ENCODE measurements at places on chromosomes 3 and 15.

GRCh38 chr3:39937315-39937714 lies 127.9 kb downstream of the MYRIP start:
- no peak for DNase-seq

DNA sequence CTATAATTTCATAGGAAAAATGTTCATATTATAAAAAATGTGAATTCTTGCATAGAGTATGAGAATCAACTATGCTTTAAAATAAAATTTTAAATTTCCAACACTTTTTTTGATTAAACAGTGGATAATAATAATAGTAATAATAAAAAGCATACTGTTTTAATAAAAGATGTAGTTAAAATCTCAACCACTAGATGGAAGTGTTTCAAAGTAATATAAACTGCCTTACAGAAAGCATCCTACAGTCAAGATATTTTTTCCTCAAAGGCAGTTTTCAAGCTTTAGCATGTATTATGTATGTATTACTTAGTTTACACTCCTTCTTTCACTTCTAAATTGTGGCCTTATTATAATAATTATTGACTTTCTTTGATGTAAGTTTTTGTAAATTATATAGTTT lies 217.5 kb downstream of the CHL1 start:
- DNase-seq: no peak

- no peak for DNase-seq
These were observed 98.6 kb downstream of the SUCNR1 start for GRCh38 chr3:151971814-151972579.

- no peak for DNase-seq
These were observed 47.7 kb upstream of the INSYN1 start for GRCh38 chr15:73800662-73801345.

GRCh38 chr3:152516216-152516615 lies 247.5 kb downstream of the MBNL1 start:
- no peak for DNase-seq

All from CD4-positive, alpha-beta T cell treated with Interleukin-15 for 1 hour (primary cell).